ENCODE measurements at places on chromosomes 11 and 22.

- no peak for DNase-seq
Measured at GRCh38 chr22:44574057-44574639, 76.1 kb upstream of the RTL6 start.

- DNase-seq: peak; percentile 21
Measured at GRCh38 chr11:118263695-118264568, at the start of gene MPZL2. Gene MPZL2, minus strand, starts transcription at chr11:118264297. Its CDS starts 144 bp downstream, at chr11:118264153.

GRCh38 chr22:44131989-44132685 lies 48.6 kb upstream of the PARVG start:
- no peak for DNase-seq

DNA sequence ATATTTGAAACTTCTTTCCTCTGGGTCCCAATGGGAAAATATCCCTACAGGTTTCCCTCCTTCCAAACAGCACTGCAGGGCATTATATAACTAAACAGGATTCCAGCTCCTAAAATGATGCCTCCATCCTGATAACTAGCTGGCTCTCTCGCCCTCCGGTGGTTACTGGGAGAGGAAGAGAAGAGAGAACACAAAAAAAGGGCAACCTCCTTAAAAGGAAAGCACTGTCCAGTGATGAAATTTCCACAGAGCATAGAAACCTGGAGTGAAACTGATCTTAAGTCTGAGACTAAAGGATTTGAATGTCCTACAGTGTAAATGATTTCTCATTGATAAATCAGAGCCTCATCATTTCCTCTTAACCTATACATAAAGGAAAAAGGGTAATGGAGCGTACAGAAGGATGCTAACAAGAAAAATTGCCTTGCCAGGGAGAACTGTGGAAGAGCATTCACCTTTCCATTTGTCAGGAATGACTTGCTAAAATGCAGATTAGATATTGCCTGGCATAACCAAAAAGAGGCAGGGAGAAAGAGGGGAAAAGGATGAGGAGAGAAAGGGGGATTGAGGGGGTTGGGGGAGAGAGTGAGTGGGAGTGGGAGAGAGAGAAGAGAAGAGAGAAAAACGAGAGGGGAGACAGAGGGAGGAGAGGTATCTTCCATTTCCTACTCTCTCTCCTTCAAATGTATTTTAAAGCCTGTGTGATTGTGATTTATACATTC lies 121.3 kb downstream of the APOL5 start:
- DNase-seq: no peak

- no peak for DNase-seq
Measured at GRCh38 chr22:32994041-32994830, 63.9 kb downstream of the SYN3 start.

DNA sequence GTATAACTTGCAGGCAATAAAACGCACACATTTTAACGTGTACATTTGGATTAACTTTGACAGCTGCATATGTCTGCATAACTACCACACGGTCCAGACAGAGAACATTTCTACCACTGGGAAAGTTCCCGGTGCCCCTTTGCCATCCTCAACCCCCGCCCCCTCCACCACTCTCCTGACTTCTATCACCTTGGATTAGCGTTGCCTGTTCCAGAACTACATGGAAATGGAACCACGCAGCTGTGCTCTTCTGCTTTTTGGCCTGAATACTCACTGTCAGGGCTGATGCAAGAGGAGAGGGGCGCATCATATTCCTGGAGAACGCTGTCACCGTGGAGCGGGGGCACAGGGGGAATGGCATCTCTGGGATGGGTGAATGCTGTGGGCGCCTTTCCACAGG lies 62.1 kb downstream of the LRP5 start:
- DNase-seq: no peak

DNA sequence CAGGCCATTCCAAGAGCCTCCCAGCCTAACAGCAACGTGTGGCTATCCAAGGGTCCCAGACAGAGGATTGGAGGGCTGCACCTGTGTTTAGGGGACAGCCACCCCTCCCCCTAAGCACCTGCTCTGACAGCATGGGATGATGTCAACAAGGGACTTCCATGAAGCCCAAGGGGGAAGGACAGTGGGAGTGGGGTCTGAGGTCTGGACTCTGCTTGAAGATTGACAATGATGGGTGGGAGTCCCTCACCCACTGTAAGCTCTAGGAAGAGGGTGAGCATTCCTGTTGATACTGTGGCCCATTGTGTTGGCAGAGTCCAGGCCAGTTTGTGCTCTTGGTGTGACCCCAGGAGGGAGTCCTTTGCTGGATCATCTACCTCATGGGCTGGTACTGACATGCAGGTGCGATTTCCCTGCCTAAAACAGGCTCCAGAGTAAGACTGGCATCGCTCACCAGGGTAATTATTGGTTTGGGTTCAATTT lies 46.9 kb upstream of the TUB start:
- no peak for DNase-seq
